ENCODE measurements at places on chromosomes 16 and 17.

GRCh38 chr17:81870981-81871386, at the start of gene ARHGDIA:
Gene ARHGDIA, minus strand, starts transcription at chr17:81871337. Its CDS starts 1,407 bp downstream, at chr17:81869930.
- DNase-seq: peak; percentile 98

- DNase-seq: no peak
These were observed 107.2 kb downstream of the ANKFN1 start for GRCh38 chr17:56260376-56261002.

- no peak for DNase-seq
These were observed 30.9 kb downstream of the TBCD start for GRCh38 chr17:82782657-82783207.

- no peak for DNase-seq
These were observed 23.2 kb upstream of the FASN start for GRCh38 chr17:82121246-82121645.

GRCh38 chr16:5015351-5015750, 18.4 kb downstream of the NAGPA start:
- no peak for DNase-seq

DNA sequence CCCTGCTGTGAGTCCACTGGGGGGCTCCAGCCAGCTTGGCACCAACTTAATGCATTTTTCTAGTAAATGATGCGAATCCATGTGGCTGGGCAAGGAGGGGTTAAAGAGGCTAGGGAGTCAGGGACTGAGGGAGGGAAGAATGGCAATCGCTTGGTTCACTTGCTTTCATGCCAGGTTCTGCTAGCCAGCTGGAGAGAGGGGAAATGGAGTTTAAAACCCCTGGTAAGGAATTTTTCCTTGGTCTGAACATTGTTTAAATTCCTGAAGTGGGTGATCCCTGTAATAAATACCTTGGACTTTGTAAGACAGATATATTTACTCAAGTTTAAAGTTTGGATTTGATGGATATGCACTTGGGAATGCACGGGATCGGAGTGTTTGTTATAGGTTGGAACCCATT, 22.8 kb downstream of the ANKFN1 start:
- no peak for DNase-seq

DNA sequence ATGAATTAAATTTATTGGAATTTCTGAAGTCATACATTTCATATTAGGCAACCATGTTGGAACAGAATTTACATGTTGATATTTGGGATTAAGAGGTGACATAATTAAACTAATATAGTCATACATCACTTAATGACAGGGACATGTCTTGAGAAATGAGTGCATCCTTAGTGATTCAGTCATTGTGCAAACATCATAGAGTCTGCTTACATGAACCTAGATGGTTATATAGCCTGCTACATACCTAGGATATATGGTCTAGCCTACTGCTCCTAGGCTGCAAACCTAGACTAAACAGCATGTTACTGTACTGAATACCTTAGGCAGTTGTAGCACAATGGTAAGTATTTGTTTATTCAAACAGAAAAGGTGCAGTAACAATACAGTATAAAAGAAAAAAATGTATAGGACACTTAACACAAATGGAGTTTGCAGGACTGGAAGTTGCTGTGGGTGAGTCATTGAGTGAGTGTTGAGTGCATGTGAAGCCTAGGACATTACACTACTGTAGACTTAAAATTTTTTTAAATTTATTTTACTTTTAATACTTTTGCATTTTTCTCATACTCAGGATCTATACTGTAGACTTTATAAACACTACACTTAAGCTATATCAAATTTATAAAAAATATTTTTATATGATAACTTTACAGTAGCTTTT, 85.6 kb downstream of the OMG start:
- DNase-seq: no peak

GRCh38 chr16:22214402-22214801, 8.3 kb downstream of the EEF2K start:
- DNase-seq: no peak

- DNase-seq: no peak
These were observed 69.7 kb downstream of the TANC2 start for GRCh38 chr17:63035695-63036094.

DNA sequence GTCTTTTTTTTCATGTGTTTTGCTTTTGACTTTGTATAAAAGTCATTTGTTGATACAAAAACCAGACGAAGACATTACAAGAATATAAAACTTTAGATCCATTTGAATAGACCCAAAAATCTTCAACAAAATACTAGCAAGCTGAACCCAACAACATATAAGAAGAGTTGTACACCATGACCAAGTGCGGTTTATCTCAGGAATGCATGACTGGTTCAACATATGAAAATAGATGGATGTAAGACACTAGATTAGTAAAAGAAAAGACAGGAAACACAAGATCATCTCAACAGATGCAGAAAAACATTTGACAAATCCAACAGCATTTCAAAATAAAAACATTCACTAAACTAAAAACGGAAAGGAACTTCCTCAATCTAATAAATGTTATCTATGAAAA, 69.0 kb downstream of the TBC1D16 start:
- DNase-seq: no peak

DNA sequence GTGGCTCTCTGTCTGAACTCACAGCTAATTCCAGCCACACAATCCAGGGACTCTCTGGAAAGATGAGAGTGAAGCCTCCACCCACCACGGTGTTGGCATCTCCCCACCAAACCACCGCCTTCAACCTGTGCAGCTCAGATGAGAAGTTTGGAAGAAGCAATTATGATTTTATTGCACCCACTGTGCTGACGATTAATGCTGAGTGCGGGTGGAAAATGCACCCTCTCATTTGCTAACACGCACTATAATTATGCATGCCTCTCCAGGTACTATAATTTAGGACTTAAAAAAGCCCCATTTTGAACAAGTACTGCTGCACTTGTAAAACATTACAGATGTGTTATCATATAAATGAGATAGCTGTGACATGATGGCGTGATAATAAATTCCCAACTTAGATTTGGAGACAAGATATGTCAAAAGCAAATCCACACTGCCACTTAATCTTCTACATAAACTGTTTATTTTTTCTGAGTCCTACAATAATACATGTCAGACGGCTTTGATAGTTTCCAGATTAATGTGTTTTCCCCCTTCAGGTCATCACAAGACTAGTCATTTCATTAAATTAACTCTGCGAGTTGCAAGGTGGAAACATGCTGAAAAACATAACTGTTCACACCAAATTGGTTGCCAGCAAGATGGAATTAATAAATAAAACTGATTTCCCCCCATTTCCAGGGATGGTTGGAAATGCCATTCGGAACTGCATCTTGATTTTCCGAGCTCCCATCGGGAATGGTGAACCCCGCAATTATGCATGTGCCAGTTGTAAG, 466.5 kb upstream of the MAF start:
- no peak for DNase-seq

GRCh38 chr16:5361322-5361721, 263.7 kb upstream of the EEF2KMT start:
- DNase-seq: no peak
